ENCODE measurements at places on chromosomes 11 and 22.

DNA sequence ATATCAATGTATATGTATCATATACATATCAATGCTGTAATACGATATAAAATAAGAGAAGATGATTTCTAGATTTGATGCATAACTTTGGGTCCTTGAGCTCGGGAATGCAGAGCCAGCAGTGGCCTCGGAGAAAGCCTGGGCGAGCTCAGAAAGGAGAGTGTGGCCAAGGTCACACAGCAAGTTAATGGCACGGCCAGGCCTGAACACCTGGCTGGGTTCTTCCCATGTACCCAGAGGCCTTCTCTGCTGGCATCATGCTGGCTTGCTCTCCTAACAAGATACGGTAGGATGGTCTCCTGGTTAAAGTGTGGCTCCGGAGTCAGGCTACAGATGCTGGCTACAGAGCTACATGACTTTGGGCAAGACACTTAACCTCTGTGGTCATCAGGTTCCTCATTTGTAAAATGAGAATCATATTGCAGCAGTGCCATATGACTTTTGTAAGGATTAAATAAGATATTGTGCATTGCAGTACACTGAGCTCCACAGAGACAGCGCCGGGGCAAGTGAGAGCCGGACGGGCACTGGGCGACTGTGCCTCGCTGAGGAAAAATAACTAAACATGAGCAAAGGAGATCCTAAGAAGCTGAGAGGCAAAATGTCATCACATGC lies 29.9 kb downstream of the TPST2 start:
- DNase-seq, result no peak

GRCh38 chr11:120597250-120598215 lies 86.0 kb downstream of the GRIK4 start:
- no peak for DNase-seq

DNA sequence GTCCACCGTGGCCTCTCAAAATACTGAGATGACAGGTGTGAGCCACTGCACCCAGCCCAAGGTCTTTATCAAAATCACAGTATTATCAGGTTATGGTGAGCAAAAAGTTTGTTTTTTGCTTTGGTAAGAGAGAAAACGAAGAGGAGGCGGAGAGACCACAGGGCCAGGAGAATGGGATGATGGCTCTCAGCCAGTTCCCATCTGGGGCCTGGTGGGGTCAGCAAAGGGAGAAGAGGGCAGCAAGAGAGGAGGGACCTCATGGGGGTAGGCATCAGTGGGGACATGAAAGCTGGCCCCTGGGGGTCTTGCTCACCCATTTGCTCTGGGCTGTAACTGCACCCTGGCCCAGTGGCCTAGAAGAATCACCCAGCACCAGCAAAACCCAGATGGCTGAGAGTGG lies 190.2 kb downstream of the SHANK2 start:
- no peak for DNase-seq

GRCh38 chr11:16969010-16969999 lies 44.9 kb downstream of the PLEKHA7 start:
- DNase-seq, result no peak

DNA sequence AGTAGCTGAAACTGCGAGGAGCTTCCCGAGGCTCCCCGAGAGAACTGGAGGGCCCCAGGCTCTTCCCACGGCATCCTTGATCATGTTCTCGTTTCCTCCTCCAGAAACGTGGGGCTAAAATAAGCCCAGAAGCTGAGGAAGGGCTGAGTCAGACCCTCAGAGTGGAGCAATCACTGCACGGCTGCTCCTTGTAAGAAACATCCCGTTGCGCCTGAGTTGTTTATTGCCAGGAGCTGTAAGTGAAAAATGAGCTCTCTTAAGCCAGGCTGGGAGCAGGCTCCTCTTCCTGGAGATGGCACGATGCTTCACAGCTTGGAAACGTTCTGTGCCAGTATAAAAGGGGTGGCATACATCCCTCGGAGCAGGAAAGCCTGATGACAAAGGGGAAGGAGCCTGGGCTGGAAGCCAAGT lies 47.3 kb upstream of the SYN3 start:
- DNase-seq, result no peak

DNA sequence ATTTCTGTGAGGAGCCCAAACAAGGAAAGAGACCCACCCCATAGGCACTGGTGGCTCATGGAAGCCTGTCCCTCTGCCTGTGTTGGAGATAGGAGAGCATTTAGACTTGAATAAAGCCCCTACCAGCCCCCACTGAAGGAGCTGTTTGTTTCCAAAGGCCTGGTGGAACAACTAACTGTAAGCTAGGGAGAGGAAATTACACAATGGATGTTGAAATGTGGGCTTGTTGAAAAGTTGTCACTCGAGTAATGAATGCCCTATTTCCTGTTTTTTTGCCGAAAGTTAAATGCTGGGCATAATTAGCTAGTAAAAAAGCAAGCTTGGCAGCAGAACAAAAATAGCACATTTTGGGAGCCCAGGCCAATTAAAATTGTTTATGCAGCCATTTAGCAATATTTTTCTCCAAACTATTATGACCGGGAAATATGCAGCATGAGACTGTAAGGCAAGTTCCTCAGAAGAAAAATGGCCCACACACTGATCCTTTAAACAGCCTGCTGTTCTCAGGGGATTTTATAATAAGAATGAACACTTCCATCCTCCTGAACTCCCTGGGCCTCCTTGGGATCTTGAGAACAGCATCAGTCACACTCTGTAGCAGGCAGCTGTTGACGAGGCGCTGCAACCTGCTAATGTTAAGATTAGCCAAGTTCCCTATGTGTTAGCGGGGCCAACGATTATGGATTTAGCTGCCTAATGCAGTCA lies 38.6 kb upstream of the LMO2 start:
- DNase-seq, result no peak

DNA sequence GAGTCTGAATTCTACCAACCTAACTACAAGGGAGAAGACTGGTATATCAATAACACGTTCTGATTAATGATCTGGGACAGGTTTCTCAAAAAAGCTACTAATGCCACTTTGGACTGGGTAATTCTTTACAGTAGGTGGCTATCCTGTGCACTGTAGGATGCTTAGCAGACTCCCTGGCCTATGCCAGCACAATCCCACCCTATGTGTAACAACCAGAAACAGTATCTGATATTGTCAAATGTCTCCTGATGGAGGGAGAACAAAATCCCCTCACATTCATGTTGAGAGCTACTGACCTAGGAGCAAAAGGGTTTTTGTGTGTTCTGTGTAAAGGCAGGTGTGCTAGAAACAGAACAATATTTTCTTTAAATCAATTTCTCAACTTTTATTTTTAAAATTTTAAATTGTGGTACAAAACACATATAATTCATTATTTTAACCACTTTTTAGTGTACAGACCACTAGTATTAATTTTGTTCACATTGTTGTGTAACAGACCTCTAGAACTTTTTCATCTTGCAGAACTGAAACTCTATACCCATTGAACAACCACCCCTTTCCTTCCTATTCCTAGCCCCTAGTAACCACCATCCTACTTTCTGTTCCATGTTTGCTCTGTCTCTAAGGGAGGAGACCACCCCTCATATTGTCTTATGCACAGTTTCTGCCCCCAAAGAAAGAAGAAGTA lies 2.1 kb upstream of the MS4A6A start:
- no peak for DNase-seq

DNA sequence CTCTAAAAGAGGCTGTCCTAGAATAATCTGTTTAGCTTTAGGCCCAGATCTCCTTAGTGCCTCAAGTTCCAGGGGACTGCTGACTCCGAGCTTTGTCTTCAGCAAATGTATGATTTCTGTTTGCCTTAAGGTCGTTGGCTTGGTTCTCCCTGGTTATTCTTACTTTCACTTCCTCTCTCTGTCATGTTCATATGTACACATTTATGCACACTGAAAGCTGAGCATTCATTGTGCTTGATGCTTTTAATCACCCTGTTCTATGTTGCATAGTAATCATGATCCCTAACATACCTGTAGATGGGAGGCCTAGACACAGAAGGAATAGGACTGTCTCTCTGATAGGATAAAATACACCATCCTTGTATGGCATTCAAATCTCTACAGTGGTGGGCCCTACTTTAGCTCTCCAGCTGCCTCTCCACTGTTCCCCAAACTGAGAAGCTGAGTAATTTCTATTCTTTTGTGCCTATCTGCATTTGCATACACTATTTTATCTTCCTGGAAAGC lies 7.2 kb downstream of the PPFIBP2 start:
- DNase-seq, result no peak

DNA sequence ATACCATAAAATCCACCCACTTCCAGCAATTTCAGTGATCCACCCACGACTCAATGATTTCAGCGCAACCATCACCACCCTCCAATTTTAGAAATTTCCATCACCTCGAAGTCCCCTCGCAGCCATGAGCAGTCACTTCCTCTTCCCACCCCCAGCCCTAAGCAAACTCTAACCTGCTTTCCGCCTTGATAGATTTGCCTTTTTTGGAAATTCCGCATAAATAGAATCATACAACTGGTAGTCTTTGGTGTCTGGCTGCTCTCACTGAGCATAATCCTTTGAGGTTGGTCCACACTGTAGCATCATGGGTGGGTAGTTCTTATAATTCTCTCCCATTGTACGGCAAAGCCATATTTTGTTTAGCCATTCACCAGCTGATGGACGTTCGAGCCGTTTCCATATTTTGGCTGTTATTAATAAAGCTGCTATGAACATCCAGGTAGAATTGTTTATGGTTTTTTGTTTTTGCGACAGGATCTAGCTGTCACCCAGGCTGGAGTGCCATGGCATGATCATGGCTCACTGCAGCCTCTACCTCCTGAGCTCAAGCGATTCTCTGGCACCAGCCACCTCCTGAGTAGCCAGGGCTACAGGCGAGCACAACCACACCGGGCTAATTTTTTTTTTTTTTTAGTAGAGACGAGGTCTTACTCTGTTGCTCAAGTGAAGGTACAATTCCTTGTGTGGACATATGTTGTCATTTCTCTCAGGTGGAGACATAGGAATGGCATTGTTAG lies 16.0 kb downstream of the PIM3 start:
- DNase-seq, result no peak

DNA sequence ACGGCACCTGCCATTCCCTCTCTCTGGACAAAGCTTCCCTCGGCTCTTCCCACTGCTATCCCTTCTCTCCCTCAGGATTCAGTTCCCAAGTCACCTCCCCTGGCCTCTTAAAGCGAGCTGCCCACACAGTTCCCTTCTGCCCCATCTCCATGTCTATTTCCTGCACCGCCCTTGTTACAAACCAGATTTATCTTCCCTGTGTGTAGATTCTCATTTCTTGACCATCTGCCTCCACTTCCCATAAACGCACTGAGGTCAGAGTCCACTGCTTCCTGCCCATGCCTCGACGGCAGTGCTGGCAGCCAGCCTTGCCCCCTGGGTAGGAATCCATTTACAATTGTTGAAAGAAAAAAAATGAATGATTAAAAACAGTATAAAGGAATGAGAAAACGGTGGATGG lies 11.6 kb upstream of the APOBEC3B start:
- no peak for DNase-seq

GRCh38 chr22:38452373-38453065 lies 2.5 kb downstream of the KCNJ4 start:
- no peak for DNase-seq

DNA sequence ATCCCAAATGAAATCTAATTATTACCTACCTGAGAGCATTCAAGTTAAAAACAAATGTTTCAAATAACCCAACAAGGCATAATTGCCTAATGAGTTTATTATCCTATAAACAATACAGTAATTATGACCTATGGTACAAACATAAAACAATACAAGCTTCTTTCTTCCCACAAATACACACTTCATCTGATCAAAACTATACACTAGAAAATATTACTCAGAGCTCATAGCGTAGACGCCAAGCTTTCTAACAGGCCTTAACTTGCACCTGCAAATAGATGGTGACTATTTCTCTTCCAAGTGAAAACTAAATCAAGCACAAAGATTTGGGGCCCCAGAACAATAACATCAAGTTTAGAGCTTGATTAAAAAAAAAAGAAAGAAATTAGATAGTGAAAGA lies 78.1 kb downstream of the SOX6 start:
- no peak for DNase-seq

DNA sequence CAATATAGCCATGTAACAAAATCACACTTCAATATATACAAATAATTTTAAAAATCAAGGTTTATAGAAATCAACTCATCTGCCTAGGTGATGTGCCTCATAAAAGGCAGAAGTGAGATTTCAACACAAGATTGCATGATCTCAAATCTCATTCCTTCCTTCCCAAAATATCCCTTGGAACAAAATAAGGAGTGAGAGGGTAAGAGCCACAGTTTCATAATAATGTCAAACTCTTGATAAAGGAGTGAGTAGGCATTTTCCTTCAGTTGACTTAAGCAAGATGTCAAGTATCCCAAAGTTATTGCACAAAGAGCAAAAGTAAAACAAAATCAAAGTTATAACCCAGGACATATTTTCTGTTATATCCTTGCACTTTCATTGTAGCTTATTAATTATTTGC lies 81.3 kb downstream of the C22orf31 start:
- no peak for DNase-seq

- no peak for DNase-seq
Measured at GRCh38 chr11:2447951-2448650, 3.3 kb downstream of the KCNQ1 start.

Measured in mucosa of descending colon (tissue), 3 donors.